Esophagus mucosa (tissue), 1 donor: ENCODE measurements at places on chromosomes 11 and 22. TPM values are rescaled to one million over a fixed set of nuclear protein-coding genes. Genes with fewer than 3 reads are reported as not detected.

GRCh38 chr11:2507945-2508749, 63.3 kb downstream of the KCNQ1 start:
- no peak for ATAC-seq

DNA sequence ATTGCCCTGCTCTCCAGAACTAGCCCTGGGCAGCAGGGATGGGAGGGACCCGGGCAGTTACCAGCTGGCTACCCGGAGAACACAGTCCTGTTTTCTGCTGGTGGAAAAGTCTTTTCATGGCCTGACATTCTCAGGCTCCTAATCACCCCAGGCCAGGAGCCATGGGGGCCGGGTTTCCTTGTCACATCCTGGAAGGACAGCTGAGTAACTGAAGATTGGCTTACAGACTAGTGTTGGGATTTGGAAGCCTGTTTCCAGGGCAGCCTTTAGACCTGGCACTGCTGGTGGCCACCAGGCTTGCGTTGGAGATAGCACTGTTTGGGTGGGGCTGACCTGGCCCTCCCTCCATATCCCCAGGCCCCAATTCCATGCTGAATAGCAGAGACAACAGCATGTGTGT, 349.0 kb downstream of the CTTN start:
- no peak for ATAC-seq

GRCh38 chr11:59463190-59463641, 6.5 kb downstream of the OR4D6 start:
- no peak for ATAC-seq

DNA sequence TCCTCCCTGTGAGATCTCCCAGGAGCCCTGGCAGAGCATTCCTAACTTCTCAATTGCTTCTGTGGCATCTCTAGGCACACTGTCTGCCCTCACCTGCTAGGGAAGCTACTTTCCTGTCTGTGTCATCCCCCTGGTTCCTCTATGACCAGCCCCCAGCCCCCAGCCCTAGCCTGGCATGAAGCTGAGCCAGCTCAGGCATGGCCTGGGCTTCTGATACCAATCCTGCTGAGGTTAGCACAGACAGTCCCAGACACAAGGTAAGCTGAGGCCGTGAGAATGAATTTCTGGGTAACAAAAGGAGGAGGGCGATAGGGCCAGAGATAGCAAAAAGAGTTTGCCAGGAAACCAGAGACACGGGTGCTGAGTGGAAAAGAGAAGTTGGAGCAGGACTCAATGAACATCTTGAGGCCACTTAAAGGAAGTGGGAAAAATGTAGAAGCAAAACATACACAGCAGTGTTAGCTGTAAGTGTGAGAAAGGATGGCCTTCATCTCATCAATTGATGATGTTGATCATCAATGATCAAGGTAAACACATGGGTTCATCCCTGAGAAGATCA, 87.6 kb upstream of the PICALM start:
- no peak for ATAC-seq

DNA sequence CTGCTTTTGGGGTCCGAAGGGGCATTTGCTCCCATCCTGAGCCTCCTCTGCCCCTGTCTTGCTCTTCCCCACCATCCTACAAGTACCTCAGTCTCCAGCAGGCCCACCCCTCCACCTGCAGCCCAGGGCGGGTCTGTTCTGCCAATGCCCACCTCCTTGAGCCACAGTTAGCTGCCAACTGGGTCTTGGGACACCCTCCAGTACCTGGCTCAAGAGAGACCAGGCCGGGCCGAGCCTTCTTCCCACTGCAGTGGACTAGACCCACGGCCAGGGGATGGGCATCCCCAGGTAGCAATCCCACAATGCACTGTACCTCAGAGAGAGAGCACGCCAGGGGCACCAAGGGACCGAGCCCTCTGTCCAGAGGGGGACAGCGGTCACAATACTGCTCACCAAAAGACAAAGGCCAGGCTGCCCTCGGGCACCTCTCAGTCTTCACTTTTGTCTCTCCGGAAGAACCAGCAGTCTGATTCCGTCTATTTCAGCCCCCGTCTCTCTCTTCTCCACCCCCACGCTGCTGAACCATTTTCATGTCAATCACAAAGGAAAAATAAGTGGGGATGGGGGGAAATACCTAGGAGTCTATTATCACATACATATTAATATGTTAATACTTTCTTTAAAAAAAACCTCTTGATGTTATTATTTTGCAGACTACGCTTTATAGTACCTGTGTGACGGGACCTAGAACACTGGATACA, 51.7 kb downstream of the SYT13 start:
- ATAC-seq: no peak

- no peak for ATAC-seq
Observed at GRCh38 chr11:113398669-113399430, 11.3 kb downstream of the ANKK1 start.

- ATAC-seq: no peak
Observed at GRCh38 chr22:46663001-46663400, 42.8 kb downstream of the GRAMD4 start.

The SPDYC gene
- total RNA-seq: not detected

The TRIM51 gene
- total RNA-seq: not detected

DNA sequence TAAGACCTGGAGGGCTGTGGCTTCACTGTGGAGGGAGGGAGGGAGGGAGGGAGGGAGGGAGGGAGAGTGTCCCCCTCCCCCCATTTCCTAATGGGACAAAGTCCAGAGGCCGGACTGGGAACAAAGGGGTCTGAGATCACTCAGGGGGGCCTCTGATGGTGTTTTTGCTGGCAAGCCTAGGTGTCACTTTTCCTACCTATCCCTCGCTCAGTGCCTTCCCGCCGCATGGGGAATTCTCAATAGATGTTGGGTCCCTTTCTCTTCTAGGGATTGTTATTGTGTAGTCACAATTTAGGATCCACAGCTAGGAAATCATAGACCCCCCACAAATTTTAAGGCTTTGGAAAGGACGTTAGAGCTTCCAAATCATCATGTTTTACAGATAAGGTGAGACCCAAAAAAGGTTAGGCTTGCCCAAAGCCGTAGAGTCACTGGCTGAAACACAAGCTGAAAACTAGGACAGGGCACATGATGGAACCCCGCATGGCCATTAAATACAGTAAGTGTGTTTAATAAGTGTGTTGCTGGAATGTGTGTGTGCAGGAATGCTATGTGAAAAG, 4.8 kb upstream of the FTH1 start:
- ATAC-seq: no peak

GRCh38 chr11:68137833-68138232, 16.6 kb upstream of the CHKA start:
- ATAC-seq: no peak

GRCh38 chr11:86551288-86552092, 120.9 kb downstream of the ME3 start:
- no peak for ATAC-seq

GRCh38 chr22:49094151-49094550, 733.5 kb downstream of the BRD1 start:
- no peak for ATAC-seq

DNA sequence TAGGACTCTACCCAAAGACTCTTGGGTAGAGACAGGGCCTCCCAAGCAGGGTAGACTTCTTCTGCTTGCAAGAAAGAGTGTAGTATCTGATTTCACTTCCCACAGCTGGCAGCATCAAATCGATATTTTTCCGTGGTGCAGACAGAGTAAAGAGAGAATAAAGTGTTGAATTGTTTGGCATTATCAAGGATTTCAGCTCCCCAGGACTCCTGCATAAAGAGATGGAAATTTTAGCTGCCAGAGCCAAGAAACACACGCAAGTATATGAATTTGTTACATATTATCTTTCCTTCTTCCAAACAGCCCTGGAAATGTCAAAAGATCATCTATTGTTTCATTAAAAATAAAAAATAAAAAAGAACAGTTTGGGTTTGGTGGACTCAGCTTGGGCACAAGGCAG, 136.8 kb downstream of the PKNOX2 start:
- ATAC-seq: no peak

The PLA2G3 gene
- total RNA-seq: 19.4 TPM

The MYOD1 gene
- not detected for total RNA-seq

DNA sequence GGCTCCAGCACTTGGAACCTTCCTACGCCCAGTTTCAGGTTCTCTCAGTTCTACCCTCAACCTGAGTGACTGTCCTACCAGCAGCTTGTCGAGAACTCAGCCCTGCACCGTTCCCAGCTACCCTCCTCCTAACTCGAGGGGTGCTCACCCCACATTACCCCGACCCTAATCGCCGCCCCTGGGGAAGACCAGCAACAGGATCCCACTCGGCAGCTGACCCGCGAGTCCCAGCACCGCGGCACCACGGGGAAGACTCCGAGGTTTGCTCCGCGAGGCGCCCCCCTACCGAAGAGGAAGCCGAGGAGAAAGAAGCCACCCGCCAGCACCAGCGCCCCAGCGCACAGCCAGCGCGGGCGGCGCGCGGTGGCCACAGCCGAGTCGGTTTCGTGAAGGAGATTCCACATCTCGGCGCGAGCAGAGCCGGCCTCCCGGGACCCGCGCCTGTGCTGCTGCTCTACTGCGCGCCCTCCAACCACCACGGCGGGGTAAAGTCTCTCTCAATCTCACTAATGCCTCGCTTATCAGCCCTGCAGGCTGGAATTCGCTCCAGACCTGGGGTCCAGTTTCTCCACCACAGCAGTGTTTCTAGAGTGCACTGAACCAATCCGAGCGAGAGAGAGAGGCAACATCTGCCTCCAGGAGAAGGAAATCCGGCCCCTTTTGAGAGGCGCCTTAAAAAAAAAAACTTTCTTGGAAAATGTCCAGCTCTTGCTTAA, at the start of gene FOLH1:
Gene FOLH1 (minus strand): TSS at position 597 of the 716 bp plus-strand sequence. CDS start 193 bp downstream, at position 404.
- ATAC-seq: peak; percentile 49

GRCh38 chr11:126282736-126283591, at the start of gene TIRAP:
TIRAP (plus strand) TSS chr11:126283093; CDS start chr11:126290895, 7,802 bp downstream.
- peak; percentile 84 for ATAC-seq

GRCh38 chr11:33575311-33575710, 125.3 kb downstream of the C11orf91 start:
- no peak for ATAC-seq

- ATAC-seq: no peak
Observed at GRCh38 chr11:70862093-70862492, 390.3 kb downstream of the SHANK2 start.

DNA sequence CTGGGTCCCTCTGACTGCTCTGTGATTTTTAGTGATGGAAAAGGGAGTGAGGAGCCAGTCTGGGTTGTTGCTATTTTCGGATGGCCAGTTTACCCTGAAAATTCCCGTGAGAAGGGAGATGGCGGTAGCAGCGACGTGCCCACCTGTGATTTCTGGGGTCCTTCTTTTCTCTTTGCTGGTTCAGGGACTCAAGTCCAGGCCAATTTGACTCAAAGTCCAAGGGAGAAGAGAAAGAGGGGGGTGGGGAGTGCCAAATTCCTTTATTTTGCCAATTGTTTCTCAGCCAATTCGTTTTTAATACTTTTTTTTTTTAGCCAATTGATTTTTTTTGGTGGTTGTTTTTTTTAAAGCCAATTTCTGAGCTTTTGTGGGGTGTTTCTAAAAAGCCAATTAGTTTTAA, 6.9 kb downstream of the IGF2 start:
- no peak for ATAC-seq

DNA sequence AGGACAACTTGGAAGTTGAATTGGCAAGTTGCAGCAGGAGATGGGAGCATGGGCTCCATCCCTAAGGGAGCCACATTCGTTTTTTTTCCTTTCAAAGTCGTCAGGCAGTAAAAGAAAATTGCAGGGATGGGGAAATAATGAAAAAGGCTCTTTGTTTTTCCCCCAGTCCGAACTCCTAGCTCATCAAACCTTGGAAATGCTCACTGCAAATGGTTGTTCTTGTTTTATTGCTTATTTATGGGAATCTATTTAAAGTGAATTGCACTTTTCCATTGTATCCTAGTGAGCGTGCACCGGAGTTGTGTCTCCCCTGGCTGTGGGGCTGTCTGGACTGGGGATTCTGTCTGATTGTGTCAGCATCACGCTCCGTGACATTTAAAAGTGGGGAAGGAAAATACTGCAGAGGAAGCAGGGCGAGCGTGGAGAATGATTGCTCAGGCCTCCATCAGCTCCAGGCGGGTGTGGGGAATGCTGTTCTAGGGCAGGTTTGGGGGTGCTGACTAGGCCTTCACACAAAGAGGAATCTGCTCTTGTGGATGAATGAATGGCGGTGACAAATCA, 306.4 kb downstream of the KIRREL3 start:
- no peak for ATAC-seq

The DDIAS gene
- 8.9 TPM for total RNA-seq

DNA sequence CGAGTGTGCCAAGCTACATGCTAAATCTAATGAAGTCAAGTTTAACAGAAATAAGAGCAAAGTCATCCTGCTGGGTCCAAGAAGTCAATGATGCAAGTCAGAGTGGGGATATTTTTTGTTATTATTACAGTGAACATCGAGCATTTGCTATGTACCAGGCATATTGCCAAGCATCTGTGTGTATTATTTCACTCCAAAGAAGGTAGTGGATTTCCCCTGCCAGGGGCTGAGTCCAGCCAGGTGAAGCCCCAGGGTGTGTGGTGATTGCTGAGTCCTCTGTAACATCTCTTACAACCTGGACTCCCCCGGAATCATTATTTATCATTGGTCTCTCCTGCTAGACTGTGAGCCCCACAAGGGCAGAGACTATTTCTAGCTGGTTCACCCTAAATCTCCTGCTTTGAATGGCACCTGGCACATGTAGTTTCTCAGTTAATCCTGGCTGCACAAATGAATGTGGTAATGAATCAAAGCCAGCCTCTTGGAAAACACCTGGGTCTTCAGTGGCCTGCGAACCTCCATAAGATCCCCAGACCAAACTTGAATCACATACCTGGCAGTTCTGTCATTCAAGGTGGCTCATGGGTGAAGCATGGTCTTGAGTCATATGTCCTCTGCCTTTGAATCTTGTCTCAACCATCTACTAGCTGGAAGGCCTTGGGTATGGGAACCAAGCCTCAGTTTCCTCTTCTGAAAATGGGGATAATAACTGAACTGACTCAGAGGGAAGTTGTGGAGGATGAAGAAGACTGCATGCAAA, 549.2 kb downstream of the MIAT start:
- peak; percentile 14 for ATAC-seq

- no peak for ATAC-seq
Observed at GRCh38 chr22:39832627-39833074, 60.9 kb downstream of the ENTHD1 start.

- ATAC-seq: no peak
Observed at GRCh38 chr11:63660972-63661371, 10.2 kb downstream of the ATL3 start.

The TUBA8 gene
- 0.68 TPM for total RNA-seq

- peak; percentile 37 for ATAC-seq
Observed at GRCh38 chr22:31647523-31648320, 14.3 kb downstream of the PISD start.

The MS4A6A gene
- total RNA-seq: 4.9 TPM

The MFNG gene
- total RNA-seq: 4.3 TPM

DNA sequence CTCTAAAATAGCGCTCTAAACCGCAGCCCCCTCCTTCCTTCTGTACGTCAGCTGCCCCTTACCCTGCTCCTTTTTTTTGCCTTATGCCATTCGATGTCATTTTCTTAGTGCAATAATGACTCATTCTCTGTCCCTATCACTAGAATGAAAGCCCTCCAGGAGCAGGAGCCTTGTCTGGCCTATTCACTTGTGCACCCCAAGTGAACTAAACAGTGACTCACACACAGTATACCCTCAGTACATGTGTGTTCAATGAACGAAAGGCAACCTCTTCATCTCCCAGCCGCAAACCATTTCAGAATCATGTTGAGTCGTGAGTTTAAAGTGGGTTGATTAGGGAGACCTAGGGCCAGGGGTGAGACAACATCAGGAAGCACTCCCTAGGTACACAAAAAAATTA, 50.7 kb upstream of the SPATA19 start:
- ATAC-seq: no peak
